Natural killer cell treated with Interleukin-12 subunit alpha and Interleukin-12 subunit beta and Interleukin-15 and Interleukin-18, amount 100 ng/mL, for 72 hours (primary cell): ENCODE measurements at places on chromosomes 3 and 15. TPM values are rescaled to one million over a fixed set of nuclear protein-coding genes. Genes with fewer than 3 reads are reported as not detected.

The ERC2 gene
- 0.33 TPM for total RNA-seq

The GABRR3 gene
- total RNA-seq = not detected

The KCNMB2 gene
- total RNA-seq = not detected

The ZNF654 gene
- 30.8 TPM for total RNA-seq

The CCDC50 gene
- 27.7 TPM for total RNA-seq

The CLEC3B gene
- not detected for total RNA-seq

The STRC gene
- 0.50 TPM for total RNA-seq

The MASP1 gene
- total RNA-seq = not detected

The ALG1L2 gene
- 1.4 TPM for total RNA-seq

The PDHB gene
- 30.6 TPM for total RNA-seq

The TRPM1 gene
- not detected for total RNA-seq

The TTC14 gene
- total RNA-seq = 49.4 TPM

The PTX3 gene
- not detected for total RNA-seq

The SLC24A5 gene
- not detected for total RNA-seq

The ZNF717 gene
- total RNA-seq = 9.6 TPM

The PROS1 gene
- total RNA-seq = not detected

The MITF gene
- total RNA-seq = not detected

The ZCWPW2 gene
- total RNA-seq = not detected
